Stimulated activated CD8-positive, alpha-beta memory T cell treated with anti-CD3 and anti-CD28 coated beads, Interleukin-15, amount 100 ng/mL, for 4 hours (primary cell): ENCODE measurements at places on chromosomes 7 and 10.

DNA sequence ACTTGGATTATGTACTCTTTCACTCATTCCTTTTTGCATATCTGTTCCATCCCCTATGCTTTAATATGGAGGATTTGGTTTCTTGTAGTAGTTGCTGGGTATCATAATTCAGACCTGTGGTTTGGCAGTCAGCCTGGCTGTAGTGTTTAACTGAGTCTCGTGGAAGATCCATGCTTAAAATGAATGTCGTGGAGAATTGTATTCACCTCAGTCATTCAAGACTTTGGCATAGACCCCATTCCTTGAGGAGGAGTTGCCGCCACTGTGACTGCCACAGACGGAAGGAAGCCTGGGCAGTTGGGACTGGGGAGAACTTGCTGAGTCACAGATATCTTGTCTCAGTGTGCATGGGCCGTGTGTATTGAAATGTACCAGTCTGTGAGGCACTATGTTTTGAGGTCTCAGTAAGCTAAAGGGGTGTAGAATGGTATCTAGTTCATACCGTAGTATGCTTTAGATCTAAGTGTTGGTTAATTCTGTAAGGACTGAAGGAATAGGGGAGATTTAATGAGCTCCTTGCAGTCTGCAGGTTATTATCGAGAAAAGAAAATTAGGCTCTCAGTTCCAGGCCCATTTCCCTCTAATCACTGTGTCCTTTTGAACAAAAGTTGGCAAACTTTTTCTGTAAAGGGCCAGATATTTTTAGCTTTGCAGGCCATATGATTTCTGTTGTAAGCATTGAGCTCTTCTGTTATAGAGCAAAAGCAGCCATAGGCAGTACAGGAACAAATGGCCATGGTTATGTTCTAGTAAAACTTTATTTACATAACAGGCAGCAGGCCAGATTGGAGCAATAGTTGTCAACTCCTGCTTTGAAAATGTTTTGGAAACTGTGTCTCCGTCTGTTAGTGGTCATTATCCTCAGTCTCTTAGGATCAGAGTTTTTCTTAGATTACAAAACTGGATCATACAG, 76.8 kb downstream of the TPST1 start:
- no peak for DNase-seq

DNA sequence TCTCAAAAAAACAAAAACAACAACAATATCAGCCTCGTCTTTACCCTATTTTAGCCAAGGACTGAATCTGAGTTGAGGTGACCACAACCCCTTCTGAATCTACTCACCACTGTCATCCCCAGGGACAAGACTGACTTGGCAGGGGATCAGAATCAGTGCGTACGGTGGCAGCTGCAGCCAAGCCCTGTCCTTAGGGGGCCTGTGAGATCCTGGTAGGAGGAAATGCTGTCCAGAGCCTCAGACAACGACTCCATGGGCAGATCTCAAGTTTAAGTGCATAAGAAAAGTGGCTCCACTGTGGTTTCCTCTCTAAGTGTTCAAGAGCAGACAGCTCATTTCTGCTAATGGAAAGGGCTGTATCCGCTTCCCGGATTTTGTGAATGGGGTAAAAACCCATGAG, 22.4 kb upstream of the CYTH3 start:
- no peak for DNase-seq

DNA sequence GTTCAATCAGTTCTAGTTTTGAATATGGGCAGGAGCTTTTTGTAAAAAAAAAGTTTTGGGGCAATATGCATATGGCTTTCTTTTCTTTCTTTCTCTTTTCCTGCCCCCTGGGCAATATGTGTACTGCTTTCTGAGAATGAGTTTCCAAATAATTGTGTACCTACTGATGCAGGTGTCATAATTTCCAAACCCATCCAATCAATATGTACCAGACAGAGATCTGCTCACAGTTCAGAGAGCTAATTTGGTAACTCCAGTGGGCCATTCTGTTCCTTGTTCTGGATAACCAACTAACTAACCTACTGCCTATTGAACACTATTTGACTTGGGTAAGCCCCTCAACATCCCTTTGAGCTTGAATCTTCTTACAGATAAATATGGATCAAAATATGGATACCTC, 32.6 kb downstream of the HHEX start:
- DNase-seq, result no peak

- no peak for DNase-seq
Measured at GRCh38 chr7:142873281-142873784, 12.2 kb downstream of the TRPV6 start.

DNA sequence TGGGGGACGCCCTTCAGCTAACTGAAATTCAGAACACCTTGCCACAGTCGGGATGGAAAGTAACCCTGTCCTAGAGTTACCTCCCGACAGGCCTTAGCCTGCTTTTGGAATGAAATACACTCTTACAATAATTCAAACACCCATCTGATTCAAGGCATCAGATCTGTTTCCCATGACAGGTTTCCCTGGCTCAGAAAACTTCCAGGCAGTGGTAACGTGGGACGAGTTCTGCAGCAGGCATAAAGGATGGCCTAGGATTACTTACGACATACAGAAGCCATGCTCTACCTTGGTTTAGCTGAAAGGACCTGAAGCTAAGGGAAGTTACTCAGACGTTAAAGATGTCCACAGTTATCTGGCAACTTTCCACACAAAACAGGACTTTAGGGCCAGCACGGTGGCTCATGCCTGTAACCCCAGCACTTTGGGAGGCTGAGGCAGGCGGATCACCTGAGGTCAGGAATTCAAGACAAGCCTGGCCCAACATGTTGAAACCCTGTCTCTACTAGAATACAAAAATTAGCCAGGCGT, 5.0 kb downstream of the PAXIP1 start:
- DNase-seq, result no peak

DNA sequence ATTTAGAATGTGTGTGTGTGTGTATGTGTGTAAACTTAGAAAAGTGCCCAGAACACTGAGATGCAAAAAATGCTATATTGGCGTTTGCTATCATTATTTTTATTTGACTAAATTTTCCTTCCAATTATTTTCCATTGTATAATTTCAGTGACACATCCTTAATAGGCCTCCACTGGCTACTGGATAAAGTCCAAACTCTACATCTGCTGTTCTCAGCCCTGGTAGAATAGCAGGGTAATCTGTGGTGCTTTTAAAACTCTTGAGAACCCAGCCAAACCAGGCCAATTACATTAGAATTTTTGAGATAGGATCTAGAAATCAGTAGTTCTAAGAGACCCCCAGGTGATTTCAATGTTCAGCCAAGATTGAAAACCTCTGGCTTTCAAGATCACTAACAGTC, 66.4 kb downstream of the ZNF503 start:
- DNase-seq, result no peak

- no peak for DNase-seq
Measured at GRCh38 chr10:53536322-53536721, 763.7 kb upstream of the MBL2 start.

DNA sequence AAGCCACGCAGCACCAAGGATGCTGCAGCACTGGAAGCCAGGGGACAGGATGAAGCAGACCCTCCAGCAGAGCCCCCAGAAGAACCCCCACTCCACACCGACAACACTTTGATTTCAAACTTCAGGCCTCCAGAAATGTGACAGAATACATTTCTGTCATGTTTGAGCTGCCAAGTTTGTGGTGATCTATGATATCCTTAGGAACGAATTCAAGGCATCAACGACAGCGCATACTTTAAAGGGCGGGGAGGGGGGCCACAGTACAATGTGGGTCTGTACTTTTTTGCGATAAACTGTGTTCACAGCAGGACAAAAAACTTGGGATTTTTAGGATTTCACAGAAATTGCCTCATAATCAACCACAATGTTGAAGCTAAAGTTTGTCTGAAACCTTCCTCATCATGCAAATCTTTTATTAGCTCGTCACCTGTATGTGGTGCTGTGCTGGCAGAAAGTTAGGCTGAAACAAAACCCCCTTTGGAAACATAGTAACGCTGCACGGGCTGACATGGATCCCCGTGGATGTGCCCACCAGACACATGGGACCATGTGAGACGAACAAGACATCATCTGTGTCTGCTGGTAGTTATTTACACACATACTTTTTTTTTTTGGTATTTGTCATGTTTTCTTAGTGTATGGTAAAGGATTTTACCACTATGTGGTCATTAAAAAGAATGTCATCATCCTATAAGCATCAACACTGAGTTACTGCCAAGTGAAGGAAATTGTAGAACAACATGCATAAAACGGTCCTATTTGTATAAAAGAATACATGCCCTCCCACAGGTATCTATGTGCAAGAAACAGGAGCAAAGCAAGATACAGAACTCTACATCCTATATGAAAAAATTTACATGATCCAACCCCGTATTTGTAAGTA, 113.3 kb upstream of the AFAP1L2 start:
- DNase-seq, result no peak

GRCh38 chr10:60943316-60944057, 498 bp downstream of the RHOBTB1 start:
- no peak for DNase-seq

DNA sequence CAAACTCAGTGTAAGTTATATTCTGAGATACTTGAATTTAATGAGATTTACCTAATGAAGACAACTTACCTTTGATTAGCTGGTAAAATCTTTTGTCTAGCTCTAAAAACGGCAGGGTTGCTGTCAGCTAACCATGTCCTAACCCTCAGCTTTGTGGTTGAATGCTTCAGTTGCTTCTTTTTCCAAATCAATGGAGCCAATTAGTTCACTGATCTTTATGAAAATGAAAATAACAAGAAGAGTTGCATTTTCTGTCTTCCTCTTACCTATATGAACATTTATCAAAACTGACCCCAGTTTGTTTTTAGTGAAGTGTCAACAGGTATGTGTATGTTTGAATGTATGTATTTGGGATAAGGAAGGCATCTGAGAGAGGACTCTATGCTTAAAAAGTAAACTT, 253.1 kb upstream of the MTPN start:
- no peak for DNase-seq

DNA sequence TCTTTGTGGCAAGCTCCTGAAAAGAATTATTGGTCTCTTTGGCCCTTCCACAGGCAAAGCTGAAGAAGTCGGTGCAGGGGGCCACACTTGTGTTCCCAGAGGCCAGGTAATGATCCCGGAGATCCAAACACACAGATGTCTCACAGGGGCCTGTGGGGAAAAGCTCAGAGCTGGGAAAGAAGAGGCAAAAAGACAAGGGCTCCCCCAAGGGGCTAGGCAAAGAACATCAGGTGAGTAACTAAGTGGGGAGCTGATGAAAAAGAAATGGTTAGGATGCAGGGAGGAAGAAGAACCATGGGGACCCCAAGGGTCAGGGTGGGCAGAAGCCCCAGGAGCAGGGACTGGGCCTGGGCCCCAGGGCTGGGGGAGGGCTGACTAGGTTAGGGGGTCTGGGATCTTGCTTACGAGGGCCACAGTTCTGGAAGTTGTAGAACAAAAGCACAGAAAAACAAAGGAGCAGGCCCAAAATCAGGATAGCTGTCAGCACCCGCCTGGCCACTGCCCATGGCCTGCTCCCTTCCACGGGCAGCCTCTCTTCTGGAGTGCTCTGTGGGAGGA, 1.1 kb downstream of the KEL start:
- DNase-seq, result no peak
